ENCODE measurements at places on chromosomes 3 and 15.

- DNase-seq, result no peak
Measured at GRCh38 chr3:12154151-12154550, 4.6 kb downstream of the TIMP4 start.

DNA sequence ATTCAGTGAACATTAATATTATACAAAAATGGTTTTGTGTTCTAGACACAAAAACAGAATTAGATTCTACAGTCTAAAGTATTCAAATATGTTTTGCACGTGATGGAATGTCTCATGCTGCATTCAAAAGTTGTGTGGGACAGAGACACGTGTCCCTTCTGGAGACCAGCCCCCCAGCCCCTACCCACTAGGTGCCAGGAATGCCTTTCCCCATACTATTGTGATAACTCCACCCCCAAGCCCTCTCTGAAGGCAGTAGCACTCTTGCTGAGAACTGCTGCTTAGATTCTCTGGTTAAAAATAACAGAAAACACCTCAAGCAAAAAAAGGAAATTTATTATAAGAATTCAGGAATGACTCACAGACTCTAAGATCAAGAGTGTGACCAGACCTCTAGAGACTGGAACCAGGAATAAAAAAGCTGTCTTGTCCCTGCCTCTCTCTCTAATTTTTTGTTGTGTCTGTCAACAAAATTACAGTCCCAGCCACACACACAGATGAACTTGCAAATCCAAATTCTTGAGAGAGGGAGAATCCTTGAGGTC, 57.7 kb downstream of the PXYLP1 start:
- no peak for DNase-seq

- no peak for DNase-seq
Measured at GRCh38 chr3:61824553-61825135, 263.3 kb downstream of the PTPRG start.

DNA sequence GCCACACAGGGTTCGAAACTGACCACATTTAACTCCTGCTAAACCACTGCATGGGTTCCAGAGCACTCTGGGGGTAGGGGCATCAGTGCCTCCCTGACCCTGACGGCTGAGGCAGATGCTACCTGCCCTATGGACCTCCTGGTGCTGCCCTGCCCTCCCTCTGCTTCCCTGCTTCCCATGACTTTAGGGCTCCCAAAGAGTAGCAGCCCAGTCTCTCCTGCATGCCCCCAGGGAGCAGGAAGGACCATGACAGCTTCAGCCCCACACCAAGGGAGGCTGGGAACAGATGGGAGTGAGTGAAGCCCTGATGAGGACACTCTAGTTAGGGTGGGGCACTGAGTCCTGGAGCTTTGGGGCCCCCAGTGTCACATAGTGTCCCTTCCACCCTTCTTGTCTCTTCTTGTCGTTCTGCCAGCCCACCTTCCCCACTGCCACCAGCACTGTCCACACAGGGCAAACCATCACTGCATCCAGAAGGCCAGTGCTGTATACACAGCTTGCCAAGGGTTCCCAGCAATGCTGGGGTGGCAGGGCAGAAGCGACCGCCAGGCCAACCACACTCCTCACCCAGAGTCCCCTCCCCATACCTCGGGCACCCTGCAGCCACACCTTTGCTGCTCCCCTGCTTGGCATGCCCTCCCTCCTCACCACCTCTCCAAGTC, 31.0 kb downstream of the SRPRB start:
- no peak for DNase-seq

- DNase-seq, result no peak
Measured at GRCh38 chr3:105829871-105830622, 38.8 kb downstream of the CBLB start.

DNA sequence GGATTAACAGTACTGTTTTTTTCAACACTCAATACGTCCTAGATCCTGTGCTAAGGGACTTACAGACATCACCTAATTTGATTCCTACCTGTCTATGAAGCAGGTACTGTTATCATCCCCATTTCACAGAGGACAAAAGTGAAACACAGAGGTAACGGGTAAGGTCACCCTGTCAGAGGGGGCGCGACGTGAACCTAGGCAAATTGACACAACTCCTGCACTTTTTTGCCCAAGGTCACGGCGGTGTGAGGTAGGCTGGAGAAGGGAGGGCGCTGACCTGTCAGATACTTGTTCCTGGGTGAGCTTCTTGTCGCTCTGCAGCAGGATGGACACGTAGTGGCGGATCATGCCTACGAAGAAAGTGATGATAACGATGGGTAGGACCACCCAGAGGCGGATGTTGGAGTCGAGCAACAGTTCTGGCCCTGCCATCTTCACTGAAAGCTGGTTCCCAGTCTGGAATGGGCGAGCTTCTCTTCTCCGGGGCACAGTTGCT, 363 bp downstream of the EMC3 start:
- no peak for DNase-seq

- DNase-seq, result no peak
Measured at GRCh38 chr3:86519819-86520218, 471.1 kb downstream of the VGLL3 start.

GRCh38 chr15:89462198-89462912, 34.0 kb downstream of the RHCG start:
- DNase-seq, result no peak

- no peak for DNase-seq
Measured at GRCh38 chr15:98442901-98443300, 205.4 kb upstream of the IGF1R start.

- DNase-seq, result no peak
Measured at GRCh38 chr3:17307482-17307881, 422.7 kb downstream of the PLCL2 start.

DNA sequence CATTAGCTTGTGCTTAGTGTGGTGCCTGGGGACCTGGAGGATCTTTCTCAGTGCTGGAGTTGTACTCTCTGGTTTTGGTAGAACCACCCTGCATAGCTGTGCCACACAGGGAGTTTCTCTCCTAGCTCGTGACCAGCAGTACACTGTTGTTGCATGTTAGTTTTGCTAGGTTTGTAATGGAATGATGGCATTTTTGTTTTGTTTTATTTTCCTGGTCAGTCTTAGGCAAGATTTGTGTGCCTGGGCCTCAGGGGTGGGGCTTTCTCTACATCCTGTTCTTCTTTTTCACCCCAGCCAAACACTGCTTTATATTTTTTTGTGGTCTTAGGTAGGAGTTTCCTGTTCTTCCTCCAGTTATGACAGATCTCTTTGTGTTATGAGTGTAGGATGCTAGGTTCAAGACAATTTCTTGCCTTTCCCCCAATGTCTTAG, 534.5 kb upstream of the KCNMB2 start:
- DNase-seq, result no peak

GRCh38 chr3:135240426-135240825, 445.4 kb downstream of the EPHB1 start:
- no peak for DNase-seq

- no peak for DNase-seq
Measured at GRCh38 chr3:41159588-41160189, 39.6 kb upstream of the CTNNB1 start.

DNA sequence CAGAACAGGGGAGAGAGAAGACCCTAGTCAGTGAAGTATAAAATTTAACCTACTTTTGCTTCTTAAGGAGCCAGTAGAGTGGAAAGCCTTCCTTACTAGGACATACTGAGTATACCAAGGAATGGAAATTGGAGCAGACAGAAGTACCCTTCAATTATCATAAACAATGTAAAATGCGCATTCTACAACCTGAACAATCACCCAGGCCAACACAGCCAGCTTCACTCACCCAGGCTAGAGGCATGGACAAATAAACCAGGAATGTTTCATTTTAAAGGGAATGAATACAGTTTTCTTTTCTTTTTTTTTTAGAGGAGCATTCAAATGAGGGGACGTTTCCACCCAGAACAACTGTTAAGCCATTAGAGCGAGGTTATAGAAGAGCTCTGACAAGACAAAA, 41.9 kb upstream of the PLXND1 start:
- no peak for DNase-seq

DNA sequence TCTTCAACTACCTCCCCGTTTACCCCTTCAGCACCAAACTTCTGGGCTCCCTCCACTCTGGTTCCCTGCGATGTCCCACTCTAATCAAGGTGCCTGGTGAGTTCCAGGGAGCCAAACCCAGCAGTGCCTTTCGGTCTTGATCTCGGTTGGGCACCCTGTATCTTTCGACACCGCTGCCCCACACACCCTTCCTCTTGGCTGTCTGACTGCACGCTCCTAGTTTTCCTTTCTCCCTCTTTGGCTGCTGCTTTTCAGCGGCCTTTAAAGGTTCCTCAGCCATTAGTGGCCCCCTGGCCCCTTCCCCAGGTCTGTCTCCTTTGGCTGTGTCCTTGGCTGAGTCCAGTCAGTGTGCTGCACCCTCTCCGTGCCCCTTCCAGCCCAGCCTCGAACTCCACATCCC, 784 bp downstream of the TTLL3 start:
- no peak for DNase-seq

GRCh38 chr3:192068464-192069254, 607.7 kb downstream of the PYDC2 start:
- DNase-seq, result no peak

GRCh38 chr3:196117809-196118208, 35.9 kb upstream of the TFRC start:
- no peak for DNase-seq

DNA sequence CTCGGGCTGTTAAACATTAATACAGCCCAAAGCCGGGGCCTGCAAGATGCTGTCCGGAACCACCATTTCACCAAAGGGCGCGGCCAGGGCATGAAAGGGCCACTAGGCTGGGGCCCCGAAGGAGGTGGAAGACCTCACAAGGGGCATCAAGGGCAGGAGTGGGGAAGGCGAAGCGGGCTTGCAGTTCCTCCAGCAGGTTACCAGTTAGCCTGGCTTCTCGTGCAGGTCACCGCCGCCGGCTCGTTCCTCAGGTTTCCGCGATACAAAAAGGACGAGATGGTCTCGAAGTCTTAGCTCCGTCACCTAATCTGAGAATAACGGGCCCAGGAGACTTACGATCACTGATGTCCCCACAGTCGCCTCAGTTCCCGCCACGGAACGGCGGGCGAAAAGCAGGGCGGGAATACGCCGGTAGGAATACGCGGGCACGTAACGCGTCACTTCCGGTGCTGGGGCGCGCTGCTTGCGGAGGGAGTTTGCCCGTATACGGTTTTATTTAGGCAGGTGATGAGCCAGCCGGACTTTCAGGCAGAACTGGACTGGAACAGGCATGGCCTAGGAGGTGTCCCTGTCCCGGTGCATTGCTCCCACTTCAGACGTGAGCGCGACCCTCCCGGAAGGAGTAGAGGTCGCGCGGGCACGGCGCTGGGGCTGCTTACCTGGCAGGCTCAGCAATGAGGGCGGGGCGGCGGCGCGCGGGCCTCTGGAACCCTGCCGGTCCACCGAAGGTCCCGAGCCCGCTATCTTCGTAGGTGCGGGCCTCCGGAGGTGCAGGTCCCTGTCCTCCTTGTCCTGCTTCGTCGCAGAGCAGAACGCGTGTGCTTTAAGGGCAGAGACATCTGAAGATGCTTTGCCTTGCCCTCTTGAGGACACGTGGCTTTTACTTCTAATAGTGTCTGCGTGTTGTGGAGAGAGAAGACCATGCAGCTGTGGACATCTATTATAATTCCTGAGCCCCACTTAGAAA, at the start of gene RFC4:
RFC4 (minus strand) TSS at position 394 of the 967 bp plus-strand sequence. CDS start 1,769 bp downstream, outside the sequence.
- DNase-seq, result peak; percentile 81

DNA sequence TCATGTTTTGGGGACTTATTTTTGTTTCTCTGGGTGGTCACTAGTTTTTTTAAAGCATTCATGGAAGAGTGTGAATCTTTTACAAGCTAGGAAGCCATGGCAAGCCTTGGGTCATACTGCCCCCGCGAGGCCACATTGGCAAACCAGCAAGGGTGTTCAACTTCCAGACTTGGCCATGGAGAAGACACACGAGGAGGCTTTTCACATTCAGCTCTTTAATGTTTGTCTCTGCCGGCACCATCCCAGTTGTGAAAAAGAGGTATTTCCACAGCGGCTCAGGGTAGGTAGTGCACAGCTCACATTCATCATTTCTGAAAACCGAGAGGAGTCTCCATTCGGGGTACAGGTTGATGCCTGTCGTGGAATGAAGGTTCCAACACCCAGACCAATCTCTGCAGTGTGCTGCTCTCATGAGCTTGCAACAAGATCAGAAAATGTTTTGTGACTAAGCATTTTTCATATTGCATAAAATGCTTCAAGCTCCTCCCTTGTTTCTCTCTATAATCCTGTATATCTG, 7.7 kb downstream of the CCR5 start:
- peak; percentile 68 for DNase-seq

- DNase-seq, result no peak
Measured at GRCh38 chr3:190382082-190382481, 5.9 kb upstream of the CLDN16 start.

DNA sequence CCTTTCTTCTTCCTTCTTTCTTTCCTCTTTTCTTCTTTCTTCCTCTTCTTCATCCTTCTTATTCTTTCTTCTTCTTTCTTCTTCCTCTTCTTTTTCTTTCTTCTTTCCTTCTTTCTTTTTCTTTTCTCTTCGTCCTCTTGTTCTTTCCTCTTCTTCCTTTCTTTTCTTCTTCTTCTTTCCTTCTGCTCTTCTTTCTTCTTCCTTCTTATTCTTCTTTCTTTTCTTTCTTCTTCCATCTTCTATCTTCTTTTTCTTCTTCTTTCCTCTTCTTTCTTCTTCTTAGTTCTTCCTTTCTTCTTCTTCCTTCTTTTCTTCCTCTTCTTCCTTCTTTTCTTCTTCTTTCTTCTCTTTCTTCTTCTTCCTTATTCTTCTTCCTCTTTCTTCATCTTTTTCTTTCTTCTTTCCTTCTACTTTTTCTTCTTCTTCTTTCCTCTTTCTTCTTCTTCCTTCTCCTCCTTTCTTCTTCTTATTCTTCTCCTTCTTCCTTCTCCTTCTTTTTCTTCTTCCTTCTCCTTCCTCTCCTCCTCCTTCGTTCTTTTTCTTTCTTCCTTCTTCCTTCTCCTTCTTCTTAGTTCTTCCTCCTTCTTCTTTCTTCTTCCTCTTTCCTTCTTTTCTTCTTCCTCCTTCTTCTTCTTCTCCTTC, 37.8 kb downstream of the SPG21 start:
- DNase-seq, result no peak

DNA sequence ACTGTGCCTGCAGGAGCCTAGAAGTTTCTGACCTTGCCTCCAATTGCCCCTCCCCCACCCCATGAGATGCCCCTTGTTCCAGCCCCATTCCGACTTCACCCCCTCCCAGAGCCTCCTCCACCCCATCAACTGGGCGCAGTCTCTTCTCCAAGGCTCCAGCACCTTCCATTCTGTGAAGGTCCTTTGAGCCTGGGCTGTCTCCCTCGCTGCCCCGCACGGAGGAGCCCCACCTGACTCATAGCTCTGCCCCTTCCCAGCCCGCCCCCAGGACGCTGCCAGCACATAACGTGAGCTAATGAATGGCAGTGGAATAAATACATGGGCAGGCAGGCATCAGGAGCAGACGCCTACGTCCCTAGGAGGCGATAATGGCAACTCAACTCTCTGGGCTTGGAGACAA, 113.1 kb downstream of the NUP210 start:
- DNase-seq, result no peak

GRCh38 chr3:141083226-141083625, 32.1 kb downstream of the SPSB4 start:
- DNase-seq, result no peak

- DNase-seq, result no peak
Measured at GRCh38 chr3:57939775-57940174, 68.4 kb upstream of the FLNB start.

- DNase-seq, result no peak
Measured at GRCh38 chr15:85044251-85044853, 62.7 kb downstream of the PDE8A start.

GRCh38 chr3:66489581-66489980, 11.2 kb downstream of the LRIG1 start:
- no peak for DNase-seq

- DNase-seq, result no peak
Measured at GRCh38 chr15:69793431-69793780, 304.3 kb downstream of the TLE3 start.
